ENCODE measurements at places on chromosomes 12 and 14.
A peak's percentile ranks its signal among the peaks of the same experiment; 100 is the strongest.

- no peak for DNase-seq
Observed at GRCh38 chr14:76643887-76644286, 117.4 kb upstream of the VASH1 start.

DNA sequence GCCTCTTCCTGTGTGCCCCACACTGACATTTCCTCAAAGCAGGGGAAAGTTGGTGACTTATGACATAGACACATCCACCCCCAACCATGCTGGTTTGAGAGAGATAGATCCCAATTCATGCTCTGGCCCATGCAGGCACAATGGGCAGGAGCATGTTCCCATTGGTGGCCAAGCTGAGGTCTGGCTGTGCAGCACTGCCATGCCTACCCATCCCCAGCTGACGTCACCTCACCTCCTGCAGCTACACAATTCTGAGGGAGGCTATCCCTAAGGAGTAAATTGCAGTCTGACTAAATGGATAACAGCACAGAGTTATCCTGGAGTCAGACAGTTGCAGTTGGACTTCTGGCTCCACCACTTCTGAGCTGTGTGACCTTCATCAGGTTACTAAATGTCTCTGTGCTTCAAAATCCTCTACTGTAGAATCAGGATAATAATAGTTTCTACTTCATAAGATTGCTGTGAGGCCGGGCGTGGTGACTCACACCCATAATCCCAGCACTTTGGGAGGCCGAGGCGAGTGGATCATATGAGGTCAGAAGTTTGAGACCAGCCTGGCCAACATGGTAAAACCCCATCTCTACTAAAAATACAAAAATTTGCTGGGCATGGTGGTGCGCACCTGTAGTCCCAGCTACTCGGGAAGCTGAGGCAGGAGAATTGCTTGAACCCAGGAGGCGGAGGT is 323.9 kb downstream of the BCL11B start:
- no peak for DNase-seq

DNA sequence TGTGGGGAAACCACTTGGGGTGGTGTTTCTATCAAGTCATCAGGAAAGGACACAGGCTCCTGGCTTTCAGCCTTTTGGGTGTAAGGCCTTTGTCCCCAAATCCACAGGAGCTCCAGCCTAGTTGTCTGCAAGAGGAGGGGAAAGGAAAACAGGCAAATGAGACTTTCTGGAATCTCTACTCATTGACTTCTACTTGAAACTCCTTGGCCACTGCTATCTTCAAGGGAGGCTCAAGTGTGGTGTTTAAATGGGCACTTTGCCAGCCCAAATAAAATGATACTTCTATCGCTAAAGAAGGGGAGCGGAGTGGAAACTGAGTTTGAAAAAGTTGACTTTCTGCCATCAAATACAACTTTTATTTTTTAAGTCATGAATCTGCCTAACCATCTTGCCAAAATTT is 445.9 kb upstream of the RGS6 start:
- DNase-seq, result no peak

DNA sequence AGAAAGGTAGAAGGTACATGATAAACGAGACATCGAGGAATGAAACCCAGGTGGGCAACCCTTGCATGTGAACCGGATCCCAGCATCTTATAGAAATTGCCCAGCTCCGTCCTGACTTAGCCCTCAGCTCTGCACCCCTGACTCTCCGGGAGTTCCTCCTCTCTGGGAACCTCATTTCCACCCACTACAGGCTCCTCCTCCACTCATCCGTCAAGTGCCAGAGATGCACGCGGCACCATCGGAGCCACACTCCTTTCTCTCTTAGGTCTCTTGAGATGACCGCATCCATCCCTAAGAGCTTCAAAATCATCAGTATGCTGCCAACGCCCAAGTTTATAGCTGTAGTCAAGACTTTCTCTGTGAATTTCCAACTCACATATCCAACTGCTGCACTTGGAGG is 84.7 kb downstream of the TTC7B start:
- DNase-seq, result no peak

GRCh38 chr12:121762269-121762668 is 31.2 kb downstream of the RHOF start:
- no peak for DNase-seq

DNA sequence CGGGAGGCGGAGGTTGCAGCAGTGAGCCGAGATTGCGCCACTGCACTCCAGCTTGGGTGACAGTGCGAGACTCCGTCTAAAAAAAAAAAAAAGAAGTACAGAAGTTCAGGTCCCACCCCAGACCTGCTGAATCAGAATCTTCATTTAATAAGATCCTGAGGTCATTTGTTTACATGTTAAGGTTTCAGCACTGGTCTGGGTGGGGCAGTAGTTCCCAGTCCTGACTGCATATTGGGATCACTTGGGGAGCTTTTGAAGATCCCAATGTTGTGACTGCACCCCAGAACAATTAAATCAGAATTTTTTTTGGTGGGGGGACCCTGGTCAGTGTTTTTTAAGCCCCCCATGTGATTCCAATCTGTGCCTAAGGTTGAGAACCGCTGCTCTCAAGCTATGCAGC is 11.7 kb upstream of the COL2A1 start:
- DNase-seq, result no peak

GRCh38 chr14:74621556-74621955 is 9.5 kb upstream of the LTBP2 start:
- no peak for DNase-seq

GRCh38 chr12:53061404-53062010 is 11.6 kb downstream of the TNS2 start:
- DNase-seq, result peak; percentile 18

GRCh38 chr12:92650228-92650822 is 52.5 kb upstream of the PLEKHG7 start:
- no peak for DNase-seq

DNA sequence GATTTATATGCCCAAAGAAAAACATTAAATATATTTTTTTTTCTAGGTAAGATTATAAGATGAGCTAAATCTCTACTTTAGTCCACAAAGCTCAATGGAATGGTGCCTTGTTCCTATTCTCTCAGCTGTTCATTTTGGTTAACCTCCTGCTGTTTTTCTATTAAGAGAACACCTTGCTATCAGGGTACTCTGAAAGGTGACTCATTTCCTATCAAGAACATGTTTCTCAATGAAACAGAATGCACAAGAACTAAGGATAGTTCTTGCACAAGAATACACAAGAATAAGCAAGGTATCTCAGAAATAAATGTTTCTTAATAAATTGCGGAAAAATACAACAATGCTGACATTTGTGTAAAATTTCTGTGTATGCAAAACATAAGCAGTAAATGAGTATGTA is 14.1 kb downstream of the ABCD2 start:
- DNase-seq, result no peak

DNA sequence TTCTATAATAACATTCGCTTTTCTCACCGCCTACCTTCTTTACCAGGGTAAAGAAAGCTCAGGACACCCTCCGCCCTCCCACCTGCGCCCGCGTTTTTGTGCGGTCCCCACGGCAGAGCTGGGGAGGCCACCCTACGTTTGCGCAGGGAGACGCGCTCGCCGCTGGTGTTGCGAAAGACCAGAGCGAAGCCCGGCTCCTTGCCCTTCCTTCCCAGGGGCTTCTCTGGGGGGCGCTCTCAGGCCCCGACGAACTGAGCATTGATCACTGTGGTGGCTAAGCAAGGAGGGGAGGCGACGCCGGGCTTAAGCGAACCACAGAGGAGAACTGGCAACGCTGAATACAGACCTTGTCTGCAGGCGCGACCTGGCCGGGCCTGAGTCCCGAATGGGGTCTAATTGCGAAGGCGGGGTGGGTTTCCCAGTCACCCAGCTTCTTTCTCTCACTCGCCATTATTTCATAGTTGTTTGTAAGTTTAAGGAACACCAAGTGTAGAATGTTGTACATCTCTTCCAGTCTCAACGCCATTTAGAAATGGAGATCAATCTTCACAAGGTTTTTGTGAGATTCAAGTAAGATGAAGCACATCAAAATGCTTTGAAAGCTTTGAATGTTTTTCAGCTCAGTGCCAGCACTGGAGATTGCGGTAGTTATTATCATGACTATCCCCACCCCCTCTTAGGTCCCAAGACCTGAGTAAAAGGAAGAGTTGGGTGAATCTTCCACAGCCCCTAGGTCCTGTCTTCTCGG is 1.7 kb upstream of the NKX2-1 start:
- DNase-seq, result no peak

DNA sequence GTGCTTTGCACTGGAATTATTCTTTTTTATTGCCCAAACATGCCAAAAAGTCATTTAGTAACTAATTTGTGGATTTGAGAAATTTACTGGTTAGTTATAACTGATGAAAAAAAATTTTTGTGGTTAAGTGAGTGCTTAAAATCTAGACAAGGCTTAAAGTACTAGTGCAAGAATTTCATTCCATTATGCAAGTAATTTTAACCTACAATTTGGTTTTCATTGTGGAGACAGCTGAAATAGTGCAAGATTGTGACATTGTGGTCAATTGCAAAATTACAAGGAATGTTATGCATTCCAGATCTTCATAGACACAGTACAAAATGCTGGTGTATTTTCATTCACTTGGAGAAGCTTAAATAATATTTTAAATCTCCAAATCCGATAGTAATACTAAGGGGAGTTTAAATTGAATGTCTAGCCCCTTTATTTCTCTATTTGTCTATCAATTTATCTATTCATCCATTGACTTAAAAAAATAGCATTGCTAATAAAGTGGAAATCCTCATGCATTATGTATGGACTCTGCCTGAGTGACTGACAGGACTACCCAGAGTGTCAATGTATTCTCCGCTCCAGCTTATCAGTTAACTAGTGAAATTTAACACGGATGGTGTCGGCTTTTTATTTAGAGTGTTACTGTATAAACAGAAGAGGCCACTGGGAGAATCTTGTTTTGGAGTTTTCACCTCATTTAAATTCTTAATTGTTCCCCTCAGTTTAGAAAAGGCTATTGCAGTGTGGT is 125.9 kb downstream of the ALX1 start:
- DNase-seq, result no peak

DNA sequence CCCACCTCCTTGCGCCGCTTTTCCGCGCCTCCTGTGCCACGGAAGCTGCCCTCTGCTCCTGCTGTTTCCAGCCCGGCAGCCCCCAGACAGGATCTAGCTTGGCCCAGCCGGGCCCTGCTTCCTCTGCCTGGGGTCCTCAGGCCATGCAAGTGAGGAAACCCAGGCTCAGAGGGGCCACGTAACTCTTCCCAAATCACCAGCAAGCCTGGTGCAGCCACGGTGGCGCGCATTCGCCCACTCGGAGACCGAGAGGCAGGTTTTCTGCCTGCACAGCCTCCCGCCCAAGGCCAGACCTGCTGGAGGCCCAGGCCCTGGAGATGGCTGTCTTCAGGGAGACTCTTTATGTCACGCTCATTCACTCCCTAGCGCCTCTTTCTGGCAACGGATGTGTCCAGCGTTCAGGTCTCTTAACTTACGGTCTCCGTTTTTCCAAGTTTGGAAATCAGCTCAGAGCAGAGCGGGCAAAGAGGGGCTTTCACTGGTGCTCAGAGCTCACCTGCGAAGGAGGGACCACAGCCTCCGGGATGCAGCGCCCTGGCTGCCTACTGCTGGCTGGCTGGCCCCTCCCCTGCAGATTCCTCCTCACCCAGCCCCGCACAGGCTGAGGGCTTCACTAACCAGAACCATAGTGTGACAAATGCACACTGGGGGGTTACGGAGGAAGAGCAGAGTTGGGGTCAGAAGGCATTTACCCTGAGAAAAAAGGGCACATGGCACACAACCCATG is 20.6 kb upstream of the CEP170B start:
- DNase-seq, result no peak

GRCh38 chr14:86766469-86766868 is 1226.5 kb downstream of the GALC start:
- no peak for DNase-seq

GRCh38 chr12:24605466-24605865 is 343.4 kb downstream of the BCAT1 start:
- DNase-seq, result no peak

DNA sequence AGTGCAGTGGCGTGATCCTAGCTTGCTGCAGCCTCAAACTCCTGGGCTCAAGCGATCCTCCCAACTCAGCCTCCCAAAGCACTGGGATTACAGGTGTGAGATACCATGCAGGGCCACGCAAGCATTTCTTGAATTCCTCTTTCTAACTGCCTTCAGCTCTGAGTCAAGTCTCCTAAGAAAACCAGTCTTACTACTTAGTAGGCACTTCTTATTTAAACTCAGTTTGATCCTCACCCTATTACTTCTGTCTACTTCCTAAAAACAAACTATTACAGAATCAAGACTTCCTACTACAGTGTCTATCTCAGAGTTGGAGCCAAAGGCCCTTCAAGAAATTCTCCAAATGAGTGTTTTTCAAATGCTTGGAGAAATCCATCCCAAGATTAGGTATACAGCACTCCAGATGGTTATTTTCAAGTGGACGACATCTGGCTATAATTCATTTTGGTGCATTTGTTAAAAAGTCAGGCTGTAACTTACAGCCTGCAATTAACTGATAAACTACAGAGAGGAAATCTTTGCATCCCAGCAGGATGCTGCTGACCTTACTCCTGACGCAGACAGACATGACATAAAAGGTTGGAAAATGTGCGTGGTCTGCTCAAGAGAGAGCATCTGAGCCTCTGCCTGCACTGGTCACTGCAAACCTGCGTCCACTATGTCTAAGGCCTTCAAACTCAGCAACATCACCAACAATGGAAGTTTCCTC is 34.7 kb downstream of the SSH1 start:
- DNase-seq, result no peak

- no peak for DNase-seq
Observed at GRCh38 chr12:2355198-2355597, 302.4 kb downstream of the CACNA1C start.

DNA sequence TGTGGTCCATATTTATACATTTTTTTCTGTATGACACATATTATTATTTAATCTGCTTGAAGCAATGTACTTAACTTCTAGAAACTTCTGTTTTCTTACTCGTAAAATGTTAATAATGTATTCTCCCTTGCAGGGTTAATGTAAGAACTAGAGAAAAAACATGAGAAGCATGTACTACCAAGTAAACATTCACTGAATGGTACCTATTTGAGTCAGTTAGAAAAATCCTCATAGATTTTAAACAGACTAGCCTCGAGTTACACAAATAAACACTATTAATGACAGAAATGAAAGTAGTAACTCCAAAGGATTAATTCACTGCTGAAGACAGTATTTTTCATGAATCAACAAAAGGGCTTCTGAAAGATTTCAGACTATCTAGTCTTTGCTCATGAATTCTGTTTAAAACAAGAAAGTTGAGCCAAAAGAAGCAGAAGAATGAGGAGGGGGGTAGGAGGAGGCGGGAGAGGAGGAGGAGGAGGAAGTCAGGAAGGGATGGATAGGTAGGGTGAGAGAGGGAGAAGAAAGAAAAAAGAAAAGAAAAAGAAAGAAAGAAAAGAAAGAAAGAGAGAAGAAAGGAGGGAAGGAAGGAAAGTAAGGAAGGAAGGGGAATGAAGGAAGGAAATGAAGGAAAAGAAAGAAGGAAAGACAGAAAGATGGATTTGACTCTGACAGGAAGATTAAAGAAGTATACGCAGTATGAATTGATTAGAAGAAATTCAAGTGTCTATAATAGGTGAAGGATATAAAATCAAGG is 68.2 kb upstream of the CCDC91 start:
- no peak for DNase-seq

- DNase-seq, result no peak
Observed at GRCh38 chr12:130947028-130947613, 6.6 kb upstream of the ADGRD1 start.

DNA sequence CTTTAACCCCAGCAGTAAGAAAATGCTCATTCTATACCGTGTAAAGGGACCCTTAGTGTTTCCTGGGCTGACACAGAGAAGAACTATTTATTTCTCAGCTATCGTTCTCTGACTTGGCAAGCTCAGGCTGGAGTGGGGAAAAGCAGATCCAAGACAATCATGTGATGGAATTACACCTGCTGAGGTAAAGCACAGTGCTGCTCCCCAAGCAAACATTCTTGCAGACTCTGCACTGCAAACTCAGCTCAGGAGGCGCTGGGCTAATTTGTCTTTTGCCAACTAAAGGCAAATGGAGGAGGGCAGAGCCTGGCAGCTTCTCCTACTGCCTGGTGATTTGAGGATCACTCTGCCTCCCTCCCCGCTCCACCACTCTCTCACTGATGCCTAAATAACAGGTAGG is 57.8 kb upstream of the FUT8 start:
- no peak for DNase-seq
